ENCODE measurements at places on chromosomes 1 and 21. TPM values are rescaled to one million over a fixed set of nuclear protein-coding genes. Genes with fewer than 3 reads are reported as not detected.

GRCh38 chr1:12615159-12615864, 2.7 kb downstream of the DHRS3 start:
- no peak for DNase-seq

DNA sequence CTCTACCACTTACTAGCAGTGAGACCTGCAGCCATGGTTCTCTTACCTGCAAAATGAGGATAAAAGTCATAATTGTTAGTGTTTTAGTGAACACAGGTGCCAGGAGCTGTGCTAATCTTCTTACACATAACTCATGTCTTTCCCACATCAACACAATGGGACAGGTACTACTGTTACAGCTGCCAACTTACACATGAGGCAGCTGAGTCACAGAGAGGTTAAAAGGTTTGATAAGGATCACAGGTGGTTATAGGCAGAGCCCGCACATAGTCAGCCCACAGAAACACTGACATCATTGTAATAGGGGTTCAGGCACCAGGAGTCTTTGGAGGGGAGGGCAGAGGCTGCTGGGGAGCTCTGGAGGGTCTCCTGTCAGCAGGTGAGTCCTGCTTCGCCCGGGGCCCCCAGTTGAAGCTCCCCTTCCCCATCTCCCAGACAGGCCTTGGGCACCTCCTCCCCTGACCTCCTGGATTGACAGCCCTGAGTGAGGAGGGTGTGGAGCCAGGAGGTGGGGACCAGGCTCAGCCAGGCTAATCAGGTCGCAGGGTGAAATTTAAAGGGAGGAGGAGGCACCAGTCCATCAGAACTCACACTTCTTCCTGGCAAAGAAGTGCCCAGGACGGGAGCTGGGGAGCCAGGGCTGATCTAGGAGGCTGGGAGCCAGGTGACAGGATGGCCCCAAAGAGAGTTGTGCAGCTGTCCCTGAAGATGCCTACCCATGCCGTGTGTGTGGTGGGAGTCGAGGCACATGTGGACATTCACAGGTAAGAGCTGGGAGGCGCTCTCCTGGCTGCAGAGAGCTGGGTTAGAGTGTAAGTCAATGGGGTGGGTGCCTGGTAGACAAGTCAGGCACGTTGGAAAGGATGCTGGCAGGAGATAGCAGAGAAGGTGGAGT, at the start of gene PADI1:
Gene PADI1 (plus strand): TSS at position 583 of the 895 bp plus-strand sequence. CDS start 90 bp downstream, at position 673.
- no peak for DNase-seq

DNA sequence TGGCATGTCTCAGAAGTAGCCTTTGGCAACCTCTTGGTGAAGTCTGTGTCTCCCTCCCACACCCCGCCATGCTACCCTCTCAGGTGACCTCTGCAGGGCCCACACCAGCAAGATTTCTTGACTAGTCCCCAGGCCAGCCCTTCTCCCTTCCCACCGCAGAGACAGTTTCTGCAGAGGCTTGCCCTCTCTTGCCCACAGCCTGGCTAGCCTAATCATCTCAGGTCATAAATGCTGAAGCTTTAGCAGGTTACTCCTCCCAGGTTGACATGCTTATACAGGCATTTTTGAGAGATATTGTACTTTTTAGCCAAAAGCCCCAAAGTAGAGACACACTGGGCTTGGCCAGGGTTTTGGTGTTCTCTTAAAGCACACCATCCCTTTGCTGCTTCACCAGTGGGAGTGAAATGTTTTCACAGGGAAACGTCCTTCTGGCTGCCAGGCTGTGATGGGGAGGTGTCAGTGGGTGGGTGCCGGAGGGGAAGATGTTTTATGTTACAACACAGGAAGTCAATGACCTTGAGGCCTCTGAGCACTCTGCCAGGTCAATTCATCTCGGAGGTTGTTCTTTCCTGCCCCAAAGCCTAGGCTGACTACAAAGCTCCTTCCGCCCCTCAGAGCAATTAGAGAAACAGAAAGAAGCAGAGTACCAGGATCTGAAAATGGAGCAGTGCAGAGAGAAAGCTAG, 58.5 kb downstream of the STYXL2 start:
- no peak for DNase-seq

DNA sequence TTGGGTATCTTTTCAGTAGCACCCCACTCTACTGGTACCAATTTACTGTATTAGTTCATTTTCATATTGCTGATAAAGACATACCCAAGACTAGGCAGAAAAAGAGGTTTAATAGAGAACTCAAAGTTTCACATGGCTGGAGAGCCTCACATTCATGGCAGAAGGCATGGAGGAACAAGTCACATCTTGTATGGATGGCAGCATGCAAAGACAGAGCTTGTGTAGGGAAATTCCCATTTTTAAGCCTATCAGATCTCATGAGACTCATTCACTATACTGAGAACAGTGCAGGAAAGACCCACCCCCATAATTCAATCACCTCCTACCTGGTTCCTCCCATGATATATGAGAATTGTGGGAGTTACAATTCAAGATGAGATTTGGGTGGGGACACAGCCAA, 878.6 kb upstream of the ADGRL4 start:
- DNase-seq: no peak

- DNase-seq: no peak
These were observed 80.5 kb downstream of the ENAH start for GRCh38 chr1:225572422-225572821.

- DNase-seq: no peak
These were observed 1.6 kb downstream of the KCNE1 start for GRCh38 chr21:34510148-34511142.

GBP6 gene
- polyA plus RNA-seq: not detected

ARHGAP29 gene
- 36.2 TPM for polyA plus RNA-seq

SZT2 gene
- 14.5 TPM for polyA plus RNA-seq

CEPT1 gene
- 25.8 TPM for polyA plus RNA-seq

CATSPER4 gene
- not detected for polyA plus RNA-seq

ADAMTS4 gene
- 11.8 TPM for polyA plus RNA-seq

Measured in forelimb muscle (tissue), 1 donor.